NCI-H1092 treated with DMSO at 0.1 percent for 48 hours (cell line): ENCODE measurements at places on chromosomes 6 and 20.

- no peak for DNase-seq
Measured at GRCh38 chr6:142014515-142014914, 118.2 kb upstream of the GJE1 start.

DNA sequence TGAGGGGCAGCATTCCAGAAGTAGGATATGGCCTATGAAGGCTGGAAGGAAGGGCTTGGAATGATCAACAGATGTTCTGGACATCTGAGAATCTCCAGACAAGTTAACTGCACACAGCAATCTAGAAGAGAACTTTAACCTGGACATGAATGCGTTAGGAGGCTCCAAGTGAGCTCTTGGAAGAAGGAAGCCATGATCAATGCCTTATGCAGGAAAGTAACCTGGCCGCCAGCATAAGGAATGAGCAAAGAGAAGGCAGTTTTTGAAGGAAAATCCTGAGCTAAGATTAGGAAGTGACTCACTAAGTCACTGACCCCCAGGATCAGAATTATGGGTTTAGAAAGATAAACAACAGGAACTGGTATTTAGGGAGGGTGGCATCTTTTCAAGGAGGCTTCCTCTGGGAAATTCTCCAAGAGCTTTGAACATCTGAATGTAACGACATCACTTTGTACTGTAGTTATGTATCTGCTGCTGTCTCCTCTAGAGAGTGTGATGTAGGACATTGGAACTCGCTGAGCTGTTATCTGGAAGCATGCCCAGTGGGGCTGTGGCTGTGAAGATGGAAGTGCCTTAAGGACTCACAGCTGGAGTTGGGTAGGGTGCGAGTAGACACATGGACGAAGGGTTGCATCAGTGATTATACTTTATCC lies 236.8 kb downstream of the PACRG start:
- no peak for DNase-seq

GRCh38 chr20:313948-314347 lies 11.4 kb upstream of the SOX12 start:
- no peak for DNase-seq

GRCh38 chr6:156347656-156348055 lies 429.5 kb upstream of the ARID1B start:
- no peak for DNase-seq

GRCh38 chr6:147802459-147802858 lies 294.0 kb downstream of the SAMD5 start:
- DNase-seq, result no peak

DNA sequence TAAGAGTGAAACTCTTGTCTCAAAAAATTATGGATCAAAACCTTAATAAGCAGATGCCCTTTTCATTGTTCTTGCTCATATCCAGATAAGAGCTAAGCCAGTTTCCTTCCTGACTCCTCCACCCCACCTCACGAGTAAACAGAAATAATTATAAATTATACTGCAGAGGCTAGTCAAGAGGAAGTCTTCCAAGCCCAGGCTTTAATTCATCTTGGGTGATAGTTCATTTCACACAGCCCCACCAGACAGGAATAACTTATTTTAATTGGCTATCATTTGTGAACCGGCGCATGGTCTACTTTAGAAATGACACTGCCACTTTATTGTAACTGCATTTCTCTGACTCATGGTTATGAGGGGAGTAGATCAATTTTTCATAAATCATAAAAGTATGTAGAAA lies 102.0 kb downstream of the BTBD3 start:
- no peak for DNase-seq

GRCh38 chr6:33427585-33428223 lies 7.8 kb downstream of the SYNGAP1 start:
- DNase-seq, result no peak

DNA sequence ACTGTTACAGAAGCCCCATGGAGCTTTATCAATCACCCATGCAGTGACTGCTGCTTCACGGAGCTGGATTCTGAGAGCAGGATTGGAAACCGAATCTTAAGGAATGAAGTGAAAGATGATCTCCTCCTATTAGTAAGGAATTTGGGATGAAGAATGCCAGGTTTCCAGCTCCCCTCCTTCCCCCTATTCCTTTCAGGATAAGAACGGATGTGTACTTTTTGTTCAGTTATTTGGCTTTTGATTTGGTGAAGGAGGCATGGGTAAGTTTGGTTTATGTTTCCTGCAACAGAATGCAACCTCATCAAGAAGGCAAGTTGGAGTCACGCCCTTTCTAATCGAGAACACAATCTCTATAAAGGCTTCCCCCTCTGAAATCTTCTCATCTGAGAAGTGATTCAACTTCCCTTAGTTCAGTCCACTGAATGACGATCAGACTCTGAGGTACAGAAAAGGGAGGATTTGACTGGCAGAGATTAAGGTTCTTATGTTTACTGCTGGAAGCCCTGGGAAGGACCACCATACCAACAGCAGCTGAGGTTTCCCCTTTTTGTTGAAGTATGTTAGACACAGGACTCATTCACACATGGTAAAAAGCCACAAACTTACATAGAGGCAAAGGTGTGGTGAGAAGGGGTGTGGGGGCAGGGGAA lies 5.5 kb downstream of the ELMO2 start:
- DNase-seq, result no peak

DNA sequence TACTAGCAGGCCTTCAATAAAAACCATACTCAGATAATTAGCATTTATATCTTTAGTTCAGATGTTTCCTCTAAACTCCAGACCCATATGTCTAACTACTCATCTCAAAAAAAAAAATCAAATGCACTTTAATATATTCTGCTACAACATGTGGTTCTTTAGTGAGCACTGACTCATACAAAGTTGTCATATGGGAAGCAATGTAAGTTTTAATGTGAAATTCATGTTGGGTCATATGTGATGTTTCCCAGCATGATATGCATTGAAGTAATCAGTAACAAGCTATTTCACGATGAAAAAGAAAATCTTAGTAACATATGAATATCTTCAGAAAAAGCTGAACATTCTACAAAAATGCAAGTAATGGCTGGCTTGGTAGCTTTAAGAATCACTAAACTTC lies 859.7 kb upstream of the ADGRB3 start:
- no peak for DNase-seq

DNA sequence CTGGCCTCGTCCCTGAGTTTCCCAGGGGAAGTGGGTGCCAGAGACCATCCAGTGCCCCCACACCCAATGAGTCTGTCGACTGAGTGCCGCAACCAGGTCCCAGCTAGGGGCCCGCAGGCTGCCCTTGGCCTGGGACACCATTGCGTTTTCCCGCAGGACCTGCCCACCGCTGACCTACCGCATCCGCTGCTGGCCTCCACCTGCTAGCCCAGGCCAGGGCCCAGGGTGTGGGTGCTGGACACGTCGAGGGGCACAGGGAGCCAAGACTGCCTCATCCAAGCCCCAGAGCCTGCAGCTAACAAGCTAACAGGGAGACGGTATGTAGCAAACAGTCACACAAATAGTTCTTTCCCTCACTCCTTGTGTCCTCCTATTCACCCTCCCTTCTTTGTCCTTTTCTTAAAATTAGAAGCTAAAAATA lies 97.7 kb downstream of the TMEM242 start:
- DNase-seq, result no peak

GRCh38 chr6:17417817-17418216 lies 24.4 kb downstream of the CAP2 start:
- DNase-seq, result no peak

DNA sequence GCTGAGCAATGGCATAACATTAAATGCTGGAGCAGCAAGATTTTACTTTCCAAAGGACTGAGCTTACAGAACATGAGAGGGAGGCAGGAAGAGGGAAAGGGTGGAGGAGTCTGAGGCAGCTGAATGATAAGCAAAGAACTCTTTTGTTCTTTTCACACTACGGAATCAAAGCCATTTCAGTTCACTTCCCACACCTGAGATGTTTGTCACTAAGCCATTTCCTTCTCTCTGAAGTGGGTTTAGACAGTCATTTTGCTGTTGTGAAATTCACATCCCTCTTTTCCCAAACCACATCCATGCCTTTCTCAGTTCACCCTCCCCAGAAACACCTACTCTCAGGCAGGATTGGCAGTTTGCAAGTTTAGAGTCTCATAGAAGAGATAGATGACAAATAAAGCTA lies 267.9 kb downstream of the ADGRG6 start:
- no peak for DNase-seq

GRCh38 chr6:105211831-105212230 lies 32.0 kb upstream of the POPDC3 start:
- no peak for DNase-seq

DNA sequence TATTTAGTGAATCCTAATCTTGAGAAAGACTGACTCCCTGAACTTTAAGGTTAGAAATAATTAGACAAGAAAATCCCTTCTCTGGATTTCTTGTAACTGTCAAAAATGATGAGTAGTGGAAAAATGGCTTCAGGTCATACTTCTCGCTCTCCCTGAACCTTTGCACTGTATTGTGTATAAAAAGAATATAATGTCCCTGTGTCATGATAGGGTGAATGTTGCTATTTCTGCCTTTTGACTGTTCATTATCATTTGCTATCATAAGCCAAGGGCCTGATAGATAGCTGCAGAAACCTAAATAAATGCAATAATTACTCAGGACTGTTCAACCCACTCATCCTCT lies 39.3 kb downstream of the ALDH8A1 start:
- no peak for DNase-seq

GRCh38 chr6:16741112-16742016 lies 19.9 kb downstream of the ATXN1 start:
- DNase-seq, result no peak

DNA sequence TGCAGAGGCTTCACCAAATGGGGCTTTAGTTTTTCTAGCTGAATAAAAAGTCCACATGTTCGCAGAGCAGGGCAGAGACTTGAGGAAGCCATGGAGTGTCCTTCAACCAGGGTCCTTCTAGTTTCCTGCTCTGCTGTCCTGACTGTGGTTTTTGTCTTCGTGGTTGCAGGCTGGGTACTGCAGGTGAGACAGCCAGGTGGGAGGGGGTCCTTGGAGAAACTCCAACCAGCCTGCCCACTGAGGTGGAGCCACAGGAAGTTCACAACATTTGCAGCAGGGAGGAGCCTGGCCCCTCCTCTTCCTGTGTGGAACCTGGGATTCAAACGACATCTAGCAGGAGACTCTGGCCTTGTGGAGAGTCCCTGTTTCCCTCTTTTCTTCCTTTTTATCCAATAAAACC lies 68.8 kb upstream of the MYLIP start:
- DNase-seq, result peak; percentile 8

DNA sequence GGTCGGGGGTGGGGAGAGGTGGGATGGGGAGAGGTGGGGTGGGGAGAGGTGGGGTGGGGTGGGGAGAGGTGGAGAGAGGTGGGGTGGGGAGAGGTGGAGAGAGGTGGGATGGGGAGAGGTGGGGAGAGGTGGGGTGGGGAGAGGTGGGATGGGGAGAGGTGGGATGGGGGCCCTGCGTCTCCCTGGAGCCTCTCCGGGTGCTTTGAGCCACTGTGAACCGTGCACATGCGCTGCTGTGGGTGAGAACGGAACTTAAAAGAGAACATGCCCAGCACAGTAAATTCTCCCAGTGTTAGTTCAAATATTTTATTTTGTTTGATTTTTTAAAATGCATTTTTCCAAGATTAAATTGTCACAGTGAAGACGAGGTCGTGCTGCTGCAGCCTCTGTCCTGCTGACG lies 16.7 kb downstream of the SS18L1 start:
- DNase-seq, result no peak

- DNase-seq, result no peak
Measured at GRCh38 chr20:33337531-33338165, 54.6 kb downstream of the BPIFB1 start.

GRCh38 chr6:112526594-112526993 lies 179.5 kb downstream of the RFPL4B start:
- no peak for DNase-seq

DNA sequence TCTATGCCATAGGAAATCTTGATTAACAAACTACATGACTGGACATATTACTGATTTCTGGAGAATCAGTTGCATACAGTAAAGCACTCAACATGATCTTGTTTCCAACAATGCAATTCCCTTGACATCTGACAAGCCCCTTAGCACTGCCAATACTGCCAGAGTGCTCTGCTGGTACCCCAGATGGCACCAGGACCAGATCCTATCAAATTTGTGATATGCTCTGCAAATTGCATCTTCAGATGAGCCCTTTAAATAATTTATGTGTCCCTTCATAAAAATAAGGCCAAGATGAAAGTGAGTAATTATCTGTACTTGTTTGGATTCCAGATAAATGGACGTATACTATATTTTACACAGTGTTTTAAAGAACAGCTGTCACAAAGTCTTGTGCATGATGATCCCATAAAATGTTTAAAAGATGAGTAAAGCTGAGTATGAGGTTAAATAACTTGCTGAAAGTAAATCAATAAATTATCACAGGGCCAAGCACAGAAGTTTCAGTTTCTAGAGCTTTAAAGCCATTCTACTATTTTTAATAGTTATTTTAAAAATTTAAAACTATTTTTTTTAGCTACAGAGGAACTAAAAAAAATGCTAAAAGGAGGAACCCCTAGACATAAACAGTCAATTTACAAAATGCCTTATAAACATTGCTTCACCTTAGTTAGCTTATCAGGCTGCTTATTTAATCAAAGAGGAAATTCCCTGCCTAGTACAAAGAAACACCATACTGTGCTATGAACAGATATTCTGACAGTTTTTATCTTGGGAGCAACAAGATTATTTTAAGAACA lies 42.1 kb downstream of the NUDT3 start:
- no peak for DNase-seq

DNA sequence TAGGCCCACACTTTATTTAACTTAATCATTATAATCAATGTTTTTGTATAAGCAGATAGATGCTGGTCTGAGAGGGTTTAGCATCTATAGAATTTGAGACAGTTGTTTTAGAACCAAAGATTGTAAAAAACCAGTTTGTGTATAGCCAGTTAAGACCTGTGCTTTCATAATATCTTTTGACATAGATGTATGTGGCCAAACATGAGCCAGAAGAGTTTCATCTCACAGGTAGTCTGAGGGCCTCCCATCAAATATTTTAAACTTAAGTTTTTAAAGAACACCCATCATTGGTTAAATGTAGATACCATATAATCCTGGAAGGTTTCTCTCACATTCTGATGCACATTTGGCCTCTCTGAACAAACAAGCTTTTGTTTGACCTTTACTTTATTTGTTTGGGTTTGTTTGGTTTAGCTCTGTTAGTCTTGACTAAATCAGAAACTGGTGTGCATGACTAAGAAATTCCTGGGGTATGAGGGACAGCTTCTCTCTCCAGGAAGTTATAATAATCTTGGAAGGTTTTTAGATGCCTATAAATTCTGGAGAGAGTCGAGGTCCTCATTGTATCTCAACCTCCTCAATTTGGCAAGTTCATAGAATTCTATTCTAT lies 58.0 kb upstream of the TMEM200A start:
- DNase-seq, result no peak

- DNase-seq, result no peak
Measured at GRCh38 chr6:163814494-163815364, 400.2 kb downstream of the QKI start.
